ENCODE measurements at places on chromosomes 1 and 21. TPM values are rescaled to one million over a fixed set of nuclear protein-coding genes. Genes with fewer than 3 reads are reported as not detected.

Gene CNIH3
- 2.5 TPM for total RNA-seq

DNA sequence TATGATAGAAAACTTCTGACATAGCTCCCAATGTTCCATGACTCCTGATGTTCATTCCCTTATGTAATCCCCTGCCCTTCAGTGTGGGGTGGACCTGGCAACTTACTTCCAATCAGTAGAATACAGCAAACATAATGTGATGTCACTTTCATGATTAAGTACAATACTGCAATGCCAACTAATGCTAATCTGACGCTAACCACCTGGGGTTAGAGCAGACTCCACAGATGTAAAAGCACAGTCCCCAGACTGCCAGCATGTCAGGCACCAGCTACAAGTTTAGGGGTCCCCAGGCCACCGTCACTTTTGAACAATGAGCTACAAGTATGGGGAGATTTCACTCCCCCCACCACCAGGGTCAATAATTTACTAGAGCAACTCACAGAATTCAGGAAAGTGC is 32.3 kb upstream of the FBXO28 start:
- no peak for DNase-seq

Gene FCRL3
- not detected for total RNA-seq

DNA sequence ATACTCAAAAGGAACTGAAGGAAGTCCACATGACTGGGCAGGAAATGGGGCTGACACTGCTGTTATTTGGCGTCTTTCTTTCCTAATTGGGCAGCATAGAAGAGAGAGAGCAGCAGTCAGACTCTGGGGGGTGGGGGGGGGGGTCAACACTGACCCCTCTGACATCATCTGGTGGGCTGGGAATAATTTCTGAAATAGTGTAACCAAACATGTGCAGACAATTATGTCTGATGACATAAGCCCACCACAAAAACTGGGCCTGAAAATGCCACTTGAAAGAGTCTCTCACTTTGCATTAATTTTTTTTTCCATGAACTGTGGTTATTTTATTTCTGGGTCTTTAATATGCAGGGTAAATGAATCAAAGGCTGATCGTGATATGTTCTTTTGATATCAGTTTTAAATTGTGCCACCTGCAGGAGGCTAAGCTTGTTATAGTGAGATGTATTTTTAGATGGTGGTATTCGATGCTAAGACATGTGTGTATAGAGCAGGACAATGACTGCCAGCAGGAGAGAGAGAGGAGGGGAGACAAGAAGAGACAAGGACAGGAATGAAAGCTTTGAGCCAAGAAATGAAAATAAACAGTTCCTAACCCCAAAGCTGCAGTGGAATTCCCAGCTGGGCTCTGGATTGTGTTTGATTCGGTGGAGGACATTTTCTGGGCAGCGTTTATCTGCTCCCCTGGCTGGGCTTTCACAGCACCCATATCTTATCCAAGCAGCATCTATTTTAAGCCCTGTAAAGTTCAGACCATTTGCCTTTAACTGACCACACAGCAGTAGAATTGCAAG is 264.7 kb downstream of the PBX1 start:
- peak; percentile 43 for DNase-seq

GRCh38 chr1:18155881-18156385 is 48.3 kb downstream of the IGSF21 start:
- no peak for DNase-seq

Gene RGS4
- 0.25 TPM for total RNA-seq
